ENCODE measurements at places on chromosomes 1 and 21.

DNA sequence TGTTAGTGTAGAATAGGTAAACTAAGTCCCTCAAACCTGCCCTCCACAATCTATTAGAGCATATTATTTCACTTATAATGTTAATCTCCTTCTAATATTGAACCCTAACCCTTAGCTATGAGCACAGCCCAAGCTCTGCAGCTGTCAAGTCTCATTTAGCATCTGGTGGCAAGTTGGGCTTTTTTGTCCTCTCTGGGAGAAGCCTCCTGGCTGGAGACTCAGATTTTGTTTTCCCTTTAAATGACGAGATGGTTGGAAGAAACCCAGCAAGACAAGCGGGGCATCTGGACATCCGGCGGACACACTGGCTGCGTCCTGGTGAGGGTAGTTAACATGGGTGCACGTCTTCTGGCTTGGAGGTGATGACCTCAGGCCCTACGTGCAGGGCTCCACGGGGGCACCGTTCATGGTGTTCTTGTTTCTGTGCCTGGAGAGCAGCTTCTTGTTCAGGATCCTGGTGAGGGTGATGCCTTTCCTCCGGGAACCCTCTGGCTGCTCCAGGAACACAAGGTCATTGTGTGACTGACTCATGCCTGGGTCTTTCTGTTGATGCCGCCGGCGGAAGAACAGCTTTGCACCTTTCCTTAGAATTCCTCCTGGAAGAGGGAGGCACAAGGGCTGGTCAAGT lies 9.7 kb upstream of the PRDM15 start:
- DNase-seq, result no peak

DNA sequence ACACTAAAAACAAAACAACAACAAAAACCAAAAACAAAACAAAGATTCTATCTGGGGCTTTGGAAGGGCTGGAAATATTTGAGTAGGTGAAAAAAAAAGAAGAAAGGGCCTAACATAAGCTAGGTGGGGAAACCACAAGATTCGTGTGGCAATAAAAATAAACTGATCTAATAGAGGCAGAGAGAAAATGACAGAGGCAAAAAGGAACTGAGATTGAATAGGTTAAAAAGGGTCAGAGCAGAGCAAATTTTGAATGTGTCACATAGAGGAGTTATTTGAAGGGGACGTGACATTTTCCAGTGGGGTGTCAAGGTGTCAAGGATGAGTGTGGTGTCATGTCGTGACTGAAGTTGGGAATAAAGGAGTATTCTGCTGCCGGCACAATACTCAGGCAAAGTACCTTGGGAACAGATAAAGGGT lies 65.2 kb upstream of the RALGPS2 start:
- DNase-seq, result no peak

- DNase-seq, result no peak
These were observed 218.3 kb upstream of the SGIP1 start for GRCh38 chr1:66315671-66316070.

- DNase-seq, result no peak
These were observed 15.0 kb upstream of the PWP2 start for GRCh38 chr21:44092211-44092610.

- DNase-seq, result no peak
These were observed 522.3 kb downstream of the COL11A1 start for GRCh38 chr1:102586022-102586421.

- DNase-seq, result no peak
These were observed 678.4 kb upstream of the ADAMTS5 start for GRCh38 chr21:27645285-27645684.

DNA sequence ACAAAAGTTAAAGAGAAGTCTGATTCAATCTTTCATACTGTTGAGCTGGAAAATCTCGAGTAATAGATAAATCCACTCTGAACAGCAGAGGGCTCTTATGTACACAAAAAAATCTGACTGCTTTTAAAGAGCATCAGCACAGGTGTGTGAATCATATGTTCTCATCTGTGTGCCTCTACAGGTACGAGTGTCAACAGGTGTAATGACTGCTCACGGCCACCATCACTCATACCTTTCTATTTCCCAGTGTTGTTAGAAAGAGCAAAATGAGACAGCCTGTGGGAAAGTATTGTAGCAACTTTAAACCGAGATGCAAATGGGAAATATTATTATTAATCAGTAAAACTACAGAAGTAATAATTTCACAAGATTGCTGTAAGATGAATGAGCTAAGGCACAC lies 49.0 kb upstream of the SCAF4 start:
- DNase-seq, result no peak
